ENCODE measurements at places on chromosomes 3 and 15. TPM values are rescaled to one million over a fixed set of nuclear protein-coding genes. Genes with fewer than 3 reads are reported as not detected.

DNA sequence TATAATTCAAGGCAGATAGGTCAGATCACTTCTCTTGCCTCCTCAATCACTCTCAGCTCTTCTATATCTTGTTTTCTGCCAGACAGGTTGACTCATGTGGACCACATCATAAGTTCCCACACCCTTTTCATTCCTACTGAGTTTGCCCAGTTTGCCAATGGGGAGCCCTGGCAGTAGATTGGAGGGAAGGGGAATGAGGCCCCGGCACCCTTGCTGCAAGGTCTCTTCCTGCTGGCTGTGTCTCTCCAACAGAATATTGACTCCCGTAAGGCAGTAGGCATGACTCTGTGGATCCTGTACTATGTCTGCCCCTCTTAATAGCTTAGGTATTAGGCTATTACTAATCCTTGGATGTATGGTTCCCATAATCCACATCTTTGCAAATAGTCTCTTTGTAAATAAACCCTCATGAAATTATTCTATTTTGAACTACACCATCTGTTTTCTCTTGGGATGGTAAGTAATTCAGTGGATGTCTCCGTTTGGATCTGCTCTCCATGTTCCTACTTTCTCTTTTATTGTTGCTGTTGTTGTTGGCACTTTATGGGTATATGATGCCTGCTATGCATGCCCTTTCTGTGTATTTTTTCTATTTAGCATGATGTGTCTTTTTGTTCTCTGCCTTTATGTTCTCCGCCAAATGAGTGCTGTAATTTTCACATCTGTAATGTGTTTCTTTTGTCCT lies 65.5 kb upstream of the DCBLD2 start:
- no peak for DNase-seq

- DNase-seq: no peak
These were observed 13.0 kb upstream of the TSEN2 start for GRCh38 chr3:12471241-12471640.

- no peak for DNase-seq
These were observed 22.5 kb downstream of the STT3B start for GRCh38 chr3:31555204-31555603.

DNA sequence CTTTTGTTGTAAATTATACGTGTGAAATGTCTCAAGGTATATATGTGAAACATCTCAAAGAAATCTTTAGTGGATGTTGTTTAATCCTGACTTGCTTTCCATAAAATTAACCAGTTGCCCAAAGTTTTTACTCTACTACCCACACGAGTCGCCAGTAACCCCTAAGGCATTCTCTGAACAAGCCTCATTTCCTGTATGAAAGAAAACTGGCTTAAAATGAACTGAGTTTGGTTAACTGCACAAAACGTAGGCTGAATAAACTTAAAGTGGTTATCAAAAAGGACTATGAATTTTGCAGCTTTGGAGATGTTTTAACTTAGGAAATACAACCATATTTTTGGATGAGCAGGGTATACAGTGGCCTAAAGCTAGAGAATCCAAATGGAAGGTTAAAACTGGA lies 2.7 kb upstream of the APPL1 start:
- DNase-seq: no peak

- DNase-seq: no peak
These were observed 5.5 kb upstream of the FSIP1 start for GRCh38 chr15:39788108-39788507.

- no peak for DNase-seq
These were observed 22.9 kb downstream of the KLF13 start for GRCh38 chr15:31349233-31350141.

- peak; percentile 85 for DNase-seq
These were observed 17.2 kb downstream of the MYL3 start for GRCh38 chr3:46845860-46846623.

DNA sequence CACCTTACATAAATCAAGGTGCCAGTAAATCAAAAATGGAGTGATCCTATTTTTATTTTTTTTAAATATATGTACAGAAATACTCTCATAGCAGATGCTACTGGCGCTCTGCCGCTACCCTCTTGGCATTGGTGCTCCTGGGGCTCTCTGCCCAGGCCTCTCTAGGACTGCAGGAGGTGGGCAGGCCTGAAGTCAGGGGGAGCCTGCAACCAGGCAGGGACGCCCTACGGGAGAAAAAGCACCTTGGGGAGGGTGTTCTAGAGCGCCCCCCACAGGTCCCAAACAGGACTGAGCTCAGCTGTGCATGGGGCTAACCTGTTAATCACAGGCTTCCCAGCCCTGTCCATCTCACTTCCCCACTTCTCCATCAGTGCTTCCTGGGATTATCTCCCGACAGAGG lies 192.5 kb downstream of the SHQ1 start:
- DNase-seq: no peak

GRCh38 chr3:73602170-73602569 lies 22.6 kb downstream of the PDZRN3 start:
- DNase-seq: peak; percentile 4

DNA sequence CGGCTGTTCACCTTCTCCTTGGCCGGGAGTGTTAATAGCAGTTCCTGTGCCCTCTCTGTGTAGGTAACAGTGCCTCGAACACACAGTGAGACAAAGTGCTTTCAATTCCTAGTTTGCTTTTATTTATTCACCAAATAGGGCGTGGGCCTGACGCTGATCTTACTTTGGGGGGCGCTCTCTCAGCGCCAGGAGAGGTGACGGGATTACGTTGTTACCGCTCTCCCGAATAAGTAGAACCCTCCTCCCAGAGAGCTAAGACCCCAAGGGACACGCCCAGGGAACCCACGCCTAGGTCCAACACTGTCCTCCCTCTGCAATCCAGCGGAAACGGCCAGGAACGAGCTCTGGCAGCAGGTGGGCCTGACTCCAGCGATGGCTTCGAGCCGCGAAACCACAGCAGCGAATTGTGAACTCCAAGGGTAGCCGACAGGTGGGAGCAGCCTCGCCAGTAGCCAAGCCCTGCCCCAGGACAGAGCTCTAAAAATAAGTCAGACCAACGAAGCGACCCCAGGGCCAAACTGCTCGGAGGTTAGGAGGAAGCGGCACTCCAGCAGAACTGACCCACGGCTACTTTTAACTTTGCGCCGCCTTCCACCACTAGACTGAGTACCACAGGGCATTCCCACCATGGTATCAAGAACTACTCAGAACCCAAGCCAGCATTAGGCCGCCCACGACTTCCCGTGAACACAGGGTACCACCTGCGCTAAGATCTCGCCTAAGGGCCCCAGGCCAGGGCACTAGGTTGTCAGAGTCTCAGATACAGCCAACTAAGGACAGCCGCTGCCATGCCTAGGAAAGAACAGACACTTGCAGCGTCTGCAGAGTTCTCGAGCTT lies 1.6 kb upstream of the SIN3A start:
- DNase-seq: peak; percentile 71

GRCh38 chr3:101854608-101855304 lies 5.4 kb downstream of the NFKBIZ start:
- DNase-seq: no peak

DNA sequence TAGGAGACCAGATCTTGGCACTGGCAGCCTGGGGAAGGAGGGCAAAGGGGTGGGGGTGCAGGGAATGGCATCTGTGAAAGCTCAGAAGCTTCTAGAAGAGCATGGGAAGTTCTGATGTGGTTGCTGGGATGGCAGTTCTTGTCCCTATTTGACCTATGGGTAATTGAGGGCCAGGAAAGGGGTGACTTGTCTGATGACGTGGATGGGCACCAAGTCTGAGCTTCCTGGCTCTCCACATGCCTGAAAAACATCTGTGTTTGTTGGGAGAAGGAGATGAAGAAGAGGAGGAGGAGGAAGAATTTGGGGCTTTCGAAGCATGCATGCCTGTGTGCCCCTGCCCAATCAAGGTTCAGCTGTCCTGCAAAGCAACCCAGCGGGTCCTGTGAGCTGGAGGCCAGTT lies 158.8 kb downstream of the SMAD6 start:
- DNase-seq: no peak

DNA sequence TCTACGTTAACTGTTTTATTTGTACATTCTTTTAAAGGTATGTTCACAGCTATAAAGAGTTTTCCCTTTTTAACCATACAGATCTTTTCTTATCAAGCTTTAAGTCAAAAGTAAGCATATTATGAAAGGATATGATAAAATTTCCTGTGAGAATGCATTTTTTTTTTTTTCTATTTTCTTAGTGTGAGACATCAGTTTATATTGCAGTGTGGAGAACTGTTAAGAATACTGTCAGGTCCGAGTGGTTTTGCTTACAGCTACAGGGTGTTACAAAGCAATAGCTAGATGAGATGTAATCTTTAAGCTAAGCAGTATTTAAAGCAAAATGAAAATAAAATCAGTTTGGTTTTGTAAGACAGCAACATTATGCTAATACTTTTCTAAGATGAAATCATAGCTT lies 133.2 kb downstream of the SLC25A26 start:
- no peak for DNase-seq

DNA sequence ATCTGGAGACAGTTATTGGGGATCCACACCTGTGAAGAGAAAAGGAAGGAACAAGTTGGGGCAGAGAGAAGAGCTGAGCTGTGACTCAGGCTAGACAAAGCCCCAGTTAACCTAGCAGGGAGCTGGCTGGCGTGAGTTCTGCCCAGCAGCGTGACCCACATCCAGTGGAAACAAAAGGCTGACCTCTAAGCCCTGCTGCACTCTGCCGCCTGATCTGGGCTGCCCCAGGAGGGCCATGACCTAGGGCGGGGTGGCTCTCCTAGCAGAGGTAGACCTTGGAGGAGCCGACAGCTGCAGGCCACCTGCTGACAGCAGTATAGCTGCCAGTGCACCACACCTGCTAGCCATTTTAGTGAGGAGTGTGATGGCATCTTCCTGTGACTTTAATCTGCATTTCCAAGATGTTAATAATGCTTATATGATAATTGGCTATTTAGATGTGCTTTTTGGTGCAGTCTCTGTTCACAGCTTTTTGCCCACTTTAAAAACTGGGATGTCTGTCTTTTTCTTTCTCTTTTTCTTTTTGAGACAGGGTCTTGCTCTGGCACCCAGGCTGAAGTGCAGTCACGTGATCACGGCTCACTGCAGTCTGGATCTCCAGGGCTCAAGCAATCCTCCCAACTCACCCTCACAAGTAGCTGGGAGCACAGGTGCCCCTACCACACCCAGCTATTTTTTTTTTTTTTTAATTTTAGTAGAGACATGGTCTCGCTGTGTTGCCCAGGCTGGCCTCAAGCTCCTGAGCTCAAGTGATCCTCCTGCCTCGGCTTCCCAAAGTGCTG lies 78.1 kb downstream of the LSM3 start:
- DNase-seq: no peak

DNA sequence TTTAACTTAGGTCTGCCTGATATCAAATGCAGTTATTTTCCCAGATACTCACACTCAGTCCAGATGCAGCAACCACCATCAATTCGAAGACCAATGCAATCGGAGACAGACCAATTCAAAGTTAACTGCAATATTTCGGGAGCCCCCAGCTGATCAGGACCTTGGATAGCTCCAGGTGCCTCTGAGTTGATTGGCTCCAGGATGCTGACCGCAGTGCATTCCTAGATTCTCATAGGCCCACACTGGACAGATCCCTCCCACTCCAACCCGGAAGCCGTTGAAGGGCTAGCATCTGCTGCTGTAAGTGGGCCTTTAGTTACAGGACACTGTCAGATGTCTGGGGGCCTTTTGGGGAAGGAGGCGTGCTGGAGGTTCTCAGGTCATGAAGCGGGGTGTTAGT lies 89.5 kb upstream of the ATP2B2 start:
- peak; percentile 16 for DNase-seq

DNA sequence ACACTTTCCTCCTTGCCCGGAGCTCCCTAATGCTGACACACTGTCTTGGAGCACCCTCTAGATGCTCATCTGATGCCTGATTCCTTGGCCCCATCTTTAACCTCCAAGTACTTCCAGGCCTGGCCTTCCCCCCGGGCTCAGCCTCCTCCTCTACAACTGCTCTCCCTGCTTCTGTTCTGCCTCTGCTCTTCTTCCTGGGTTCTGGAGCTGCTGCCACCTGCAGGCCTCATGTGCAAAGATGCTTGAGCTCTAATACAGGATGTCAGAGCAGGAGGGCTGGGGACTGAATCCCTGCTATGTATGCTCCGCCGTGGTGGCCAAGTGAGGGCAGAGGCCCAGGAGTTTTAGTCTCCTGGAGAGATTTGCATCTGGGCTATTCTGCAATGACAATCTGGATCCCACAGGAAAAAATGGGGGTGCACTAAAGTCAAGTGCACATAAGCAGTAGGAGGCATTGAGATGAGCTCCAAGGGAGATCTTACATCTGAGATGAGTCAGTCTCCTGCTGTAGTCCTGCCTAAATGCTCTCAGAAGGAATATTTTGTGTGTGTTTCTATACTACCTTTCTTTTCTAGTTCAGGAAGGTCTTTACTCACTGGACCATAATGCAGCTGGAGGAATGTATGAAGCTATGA lies 296.3 kb downstream of the UACA start:
- peak; percentile 42 for DNase-seq

DNA sequence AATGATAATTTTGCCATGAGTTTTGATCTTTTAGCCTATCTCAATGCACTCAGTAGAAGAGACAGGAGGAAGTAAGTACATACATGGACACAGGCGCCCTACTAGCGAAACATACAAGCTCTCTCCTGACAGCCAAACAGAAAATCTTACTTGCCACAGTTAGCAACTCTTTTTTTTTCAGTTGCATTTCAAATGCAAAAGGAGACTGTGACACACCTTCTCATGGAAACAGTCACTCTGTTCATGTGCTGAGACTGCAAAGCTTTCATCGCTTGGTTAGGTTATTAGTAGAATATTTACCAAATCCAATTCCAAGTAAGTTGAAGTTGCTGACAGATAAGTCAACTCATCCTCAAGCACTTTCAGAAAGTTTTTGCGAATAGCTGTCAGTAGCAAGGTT lies 223.3 kb downstream of the FOXP1 start:
- no peak for DNase-seq

- no peak for DNase-seq
These were observed 196.7 kb downstream of the PDE8A start for GRCh38 chr15:85178308-85178707.

- DNase-seq: no peak
These were observed 175.0 kb downstream of the PDZRN3 start for GRCh38 chr3:73449774-73450173.

DNA sequence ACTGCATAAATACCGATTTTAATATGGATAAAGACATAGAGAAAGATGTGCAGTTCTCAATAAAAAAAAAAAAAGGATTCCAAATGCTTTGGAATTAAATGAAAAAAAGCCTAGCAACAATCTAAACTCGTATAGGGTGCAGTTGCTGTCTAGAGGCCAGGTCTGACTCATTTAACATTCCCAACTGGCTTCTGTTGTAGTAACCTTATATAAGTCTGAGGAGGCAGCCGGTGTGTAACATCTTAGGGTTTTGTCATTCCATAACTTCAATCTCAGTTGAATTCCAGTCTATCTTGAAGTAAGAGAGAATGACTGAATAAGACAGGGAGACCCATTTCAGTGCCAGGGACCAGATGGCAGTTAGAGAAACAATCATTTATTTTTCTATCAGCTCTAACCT lies 6.5 kb downstream of the PDCD10 start:
- DNase-seq: no peak

GRCh38 chr3:43862470-43862869 lies 171.7 kb downstream of the ABHD5 start:
- no peak for DNase-seq

- DNase-seq: no peak
These were observed 2.6 kb upstream of the PIGZ start for GRCh38 chr3:196971094-196971698.

The CCR3 gene
- total RNA-seq: 0.66 TPM

The AGBL1 gene
- total RNA-seq: not detected

The C2CD4B gene
- total RNA-seq: not detected

The COL7A1 gene
- 86.6 TPM for total RNA-seq

The SYNPR gene
- total RNA-seq: not detected

The CHRM5 gene
- total RNA-seq: not detected

The CDHR4 gene
- not detected for total RNA-seq

The RASGRP1 gene
- not detected for total RNA-seq

The CCDC9B gene
- total RNA-seq: 29.5 TPM

The ADCY5 gene
- 0.16 TPM for total RNA-seq

The SLC15A2 gene
- total RNA-seq: not detected

The UROC1 gene
- not detected for total RNA-seq

Measured in SJSA1 (cell line).